ENCODE measurements at places on chromosomes 3 and 15.

- H3K4me3 ChIP-seq: peak overlapping the region; percentile 77
- H3K27me3 ChIP-seq: no peaks in the 10 kb centered on the region
- H3K36me3 ChIP-seq: no peaks in the 10 kb centered on the region
- H3K4me1 ChIP-seq: peaks cover 27% of the 10 kb centered on the region
These were observed 1.9 kb downstream of the LOXL1 start for GRCh38 chr15:73928241-73928579.

GRCh38 chr15:78734451-78735064 is 76.7 kb downstream of the ADAMTS7 start:
- H3K4me1 ChIP-seq: no peaks in the 10 kb centered on the region
- no peak overlapping the region for H3K27ac ChIP-seq
- DNase-seq: no peak
- no peaks in the 10 kb centered on the region for H3K27me3 ChIP-seq
- no peaks in the 10 kb centered on the region for H3K36me3 ChIP-seq
- no peak overlapping the region for H3K4me3 ChIP-seq

DNA sequence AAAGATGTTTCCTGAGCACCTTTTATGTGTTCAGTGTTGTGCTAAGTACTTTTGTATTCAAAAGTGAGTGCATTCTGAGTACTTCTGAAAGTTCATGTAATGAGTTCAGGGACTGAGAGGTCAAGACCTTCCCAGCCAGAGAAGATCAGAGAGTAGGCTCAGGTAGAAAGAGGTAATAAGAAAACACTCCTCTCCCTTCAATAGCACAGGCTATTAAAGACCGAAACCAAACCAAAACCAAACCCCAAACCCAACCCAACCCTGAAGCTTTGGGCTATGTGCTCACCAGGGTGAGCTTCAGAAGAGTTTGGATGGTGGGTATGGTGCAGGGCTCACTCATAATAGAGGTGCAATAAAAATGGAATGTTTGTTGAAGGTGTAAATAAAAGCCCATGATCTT is 76.7 kb upstream of the FAM3D start:
- H3K4me3 ChIP-seq: no peak overlapping the region
- no peak for DNase-seq
- H3K27ac ChIP-seq: no peak overlapping the region
- no peaks in the 10 kb centered on the region for H3K36me3 ChIP-seq
- H3K27me3 ChIP-seq: 0 out of 2 replicates have a peak, but pooled peaks cover 10% of the 10 kb centered on the region

DNA sequence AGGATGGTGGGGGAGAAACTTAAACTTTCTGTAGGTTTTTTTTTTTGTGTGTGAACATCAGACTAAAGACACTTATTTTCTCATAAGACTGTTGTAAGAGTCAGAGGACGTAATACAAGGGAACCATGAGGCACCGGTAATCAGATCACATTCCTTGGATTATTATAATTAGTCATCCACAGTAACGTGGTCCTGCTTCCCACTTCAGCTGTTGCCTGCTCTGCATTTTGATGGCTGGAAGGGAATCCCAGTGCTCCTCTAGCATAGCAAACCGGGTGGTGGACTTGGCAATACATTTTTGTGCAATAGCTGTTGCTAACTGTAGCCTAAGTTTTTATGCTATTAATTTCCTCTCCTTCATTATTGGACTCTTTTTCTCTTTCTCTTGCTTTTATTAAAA is 294.8 kb downstream of the NR2F2 start:
- H3K36me3 ChIP-seq: no peaks in the 10 kb centered on the region
- no peak overlapping the region for H3K4me3 ChIP-seq
- DNase-seq: no peak
- no peaks in the 10 kb centered on the region for H3K4me1 ChIP-seq
- no peak overlapping the region for H3K27ac ChIP-seq

DNA sequence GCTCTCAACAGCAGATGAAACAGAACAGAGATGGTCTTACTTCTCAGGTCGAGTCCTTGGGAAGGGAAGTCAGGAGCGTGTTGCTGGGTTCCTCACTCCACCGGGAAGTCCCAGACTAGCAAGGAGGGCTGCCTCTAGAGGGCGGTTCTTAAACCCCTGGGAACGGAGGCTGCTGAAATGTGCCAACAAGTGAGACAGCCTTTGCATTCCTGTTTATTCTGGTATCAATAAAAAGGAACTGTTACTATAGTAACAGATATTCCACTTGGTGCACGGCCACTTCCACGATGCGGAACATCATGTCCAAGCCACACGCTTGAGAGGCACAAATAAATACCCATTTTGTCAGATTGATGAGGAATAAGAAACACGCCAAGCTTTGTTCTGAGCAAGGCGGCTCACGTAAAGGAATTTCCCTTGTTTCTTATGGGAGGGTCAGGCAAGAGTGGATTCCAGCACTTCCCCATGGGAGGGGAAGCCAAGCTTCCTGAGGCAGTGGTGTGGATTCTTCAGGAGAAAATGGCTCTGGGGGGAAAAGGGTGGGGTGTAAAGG is at the start of gene FAM107A:
Gene FAM107A (minus strand): TSS at position 123 of the 553 bp plus-strand sequence. CDS start 7,531 bp downstream, outside the sequence.
- H3K36me3 ChIP-seq: no peaks in the 10 kb centered on the region
- DNase-seq: no peak
- H3K4me1 ChIP-seq: no peaks in the 10 kb centered on the region
- H3K4me3 ChIP-seq: no peak within 1 kb of the TSS

DNA sequence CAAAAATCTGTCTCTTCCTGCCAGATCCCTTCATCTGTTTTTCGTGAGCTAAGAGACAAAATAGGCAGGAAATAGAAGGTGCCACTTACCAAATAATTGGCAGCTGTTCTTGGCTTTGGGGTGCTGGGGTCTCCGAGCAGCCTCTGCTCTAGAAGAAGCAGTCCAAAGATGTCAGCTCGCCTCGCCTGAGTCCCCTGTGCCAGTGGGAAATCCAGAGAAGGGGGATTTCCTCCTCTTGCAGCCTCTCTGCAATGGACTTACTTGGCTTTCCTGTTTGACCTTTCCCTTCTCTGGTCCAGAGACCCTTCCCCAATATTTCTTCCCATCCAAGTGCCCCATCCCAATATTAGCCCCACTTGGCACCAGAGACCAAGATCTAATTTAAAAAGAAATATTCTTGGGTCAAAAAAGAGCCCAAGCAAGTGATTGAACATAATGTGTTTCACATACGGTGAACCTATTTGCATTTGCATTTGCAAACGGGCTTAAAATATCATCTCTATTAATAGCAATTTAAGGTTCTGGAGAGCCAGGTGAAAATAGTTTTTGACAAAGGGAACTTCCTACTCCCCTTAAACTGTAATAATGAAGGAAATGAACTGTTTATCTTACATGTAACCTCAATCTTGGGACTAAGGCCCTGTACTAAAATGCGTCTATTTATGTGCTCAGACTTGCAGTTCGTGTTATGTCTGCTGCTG is 23.2 kb downstream of the CD86 start:
- H3K4me3 ChIP-seq: no peak overlapping the region
- H3K36me3 ChIP-seq: no peaks in the 10 kb centered on the region
- H3K4me1 ChIP-seq: no peaks in the 10 kb centered on the region
- H3K27ac ChIP-seq: no peak overlapping the region
- DNase-seq: no peak

GRCh38 chr15:38758043-38758442 is 193.4 kb upstream of the RASGRP1 start:
- no peaks in the 10 kb centered on the region for H3K36me3 ChIP-seq
- peaks cover 22% of the 10 kb centered on the region for H3K27me3 ChIP-seq
- no peak for DNase-seq
- no peaks in the 10 kb centered on the region for H3K4me1 ChIP-seq
- no peak overlapping the region for H3K27ac ChIP-seq

- H3K27ac ChIP-seq: no peak overlapping the region
- H3K27me3 ChIP-seq: no peaks in the 10 kb centered on the region
- H3K36me3 ChIP-seq: no peaks in the 10 kb centered on the region
- no peak overlapping the region for H3K4me3 ChIP-seq
These were observed 65.5 kb downstream of the BBX start for GRCh38 chr3:107588217-107588616.

DNA sequence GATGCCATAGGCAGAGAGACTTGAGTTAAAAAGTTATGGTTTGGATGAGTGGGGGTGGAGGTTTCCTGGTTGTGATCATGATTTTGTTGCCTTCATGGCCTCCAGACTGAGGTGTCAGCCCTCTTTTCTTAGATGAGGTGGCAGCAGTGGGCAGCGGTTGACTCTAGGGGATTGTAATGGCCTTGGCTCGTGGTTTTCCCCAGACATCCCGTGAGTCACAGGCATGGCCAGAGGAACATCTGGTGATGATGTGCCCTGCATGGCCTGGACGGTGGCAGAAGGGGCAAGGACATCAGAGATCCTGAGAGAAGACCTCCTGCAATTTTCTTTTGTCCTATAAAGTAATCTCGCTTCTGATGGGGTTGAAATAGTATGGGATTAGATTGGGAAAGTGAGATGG is 12.4 kb downstream of the RETNLB start:
- no peak overlapping the region for H3K27ac ChIP-seq
- no peaks in the 10 kb centered on the region for H3K36me3 ChIP-seq
- no peaks in the 10 kb centered on the region for H3K4me1 ChIP-seq
- H3K27me3 ChIP-seq: no peaks in the 10 kb centered on the region

GRCh38 chr3:146337991-146338390 is 87.1 kb upstream of the PLSCR4 start:
- no peak overlapping the region for H3K27ac ChIP-seq
- no peaks in the 10 kb centered on the region for H3K36me3 ChIP-seq
- no peak overlapping the region for H3K4me3 ChIP-seq
- no peak for DNase-seq

DNA sequence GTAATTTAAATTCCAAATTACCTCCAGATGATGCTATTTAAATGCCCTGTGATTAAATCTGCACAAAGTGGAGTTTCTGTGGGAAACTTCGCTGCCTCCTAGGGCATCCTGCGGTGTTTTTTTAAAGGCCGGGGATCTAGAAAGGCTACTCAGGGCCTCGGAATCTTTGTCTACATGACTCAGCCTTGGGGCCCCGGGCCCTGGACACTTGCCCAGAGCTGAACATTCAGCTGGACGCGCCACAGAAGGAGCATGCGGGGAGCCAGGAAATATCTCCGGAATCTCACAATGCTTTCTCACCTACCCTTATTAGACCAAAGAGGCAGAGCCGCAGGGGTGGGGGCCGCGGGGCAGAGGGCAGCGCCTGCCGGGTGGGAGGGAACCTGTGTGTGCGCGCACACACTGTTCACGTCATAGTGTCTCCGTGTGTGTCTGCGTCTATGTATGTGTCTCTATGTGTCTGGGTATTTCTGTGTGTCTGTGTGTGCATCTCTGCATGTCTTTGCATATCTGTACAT is 145.5 kb upstream of the TPM1 start:
- no peaks in the 10 kb centered on the region for H3K27me3 ChIP-seq
- H3K4me3 ChIP-seq: peak overlapping the region; percentile 38
- peak; percentile 94 for DNase-seq
- no peaks in the 10 kb centered on the region for H3K36me3 ChIP-seq
- H3K4me1 ChIP-seq: peaks cover 52% of the 10 kb centered on the region

DNA sequence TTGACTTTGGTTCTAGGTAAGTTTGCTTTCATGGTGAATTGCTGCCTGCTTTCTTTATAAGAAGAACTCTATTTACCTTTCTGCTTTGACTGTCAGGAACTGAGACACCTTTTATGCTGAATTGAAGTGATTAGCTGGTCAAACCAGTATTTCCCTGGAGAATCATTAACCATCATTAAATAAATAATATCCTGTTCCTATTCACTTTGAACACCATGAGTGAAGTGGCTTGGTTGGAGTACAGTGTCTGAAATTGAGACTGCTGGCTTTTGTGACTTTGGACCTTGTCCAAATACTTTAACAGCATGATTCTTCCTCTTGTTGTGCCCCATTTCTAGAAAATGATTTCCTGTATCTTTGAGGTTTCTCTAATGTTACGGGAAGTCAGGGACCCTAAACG is 5.6 kb upstream of the TMEM62 start:
- peaks cover 32% of the 10 kb centered on the region for H3K4me1 ChIP-seq
- no peak overlapping the region for H3K27ac ChIP-seq

DNA sequence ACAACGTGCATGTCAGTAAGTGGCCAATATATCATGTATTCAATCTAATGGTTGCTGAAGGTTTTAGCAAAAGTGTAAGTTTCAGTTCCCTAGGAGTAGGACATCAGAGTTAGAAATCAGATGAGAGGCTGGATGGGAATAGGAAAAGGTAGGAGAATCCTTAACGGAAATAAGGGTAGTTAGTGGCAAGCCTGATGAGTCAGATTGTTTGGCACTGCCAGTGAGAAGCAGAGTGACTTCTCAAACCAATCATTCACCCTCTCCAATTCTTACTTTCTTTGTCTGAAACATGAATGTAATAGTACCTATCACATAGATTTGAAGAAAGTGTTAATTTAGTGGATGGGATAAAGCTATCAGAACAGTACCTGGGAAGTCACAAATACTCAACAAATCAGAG is 894.0 kb downstream of the NTRK3 start:
- no peak for DNase-seq
- no peaks in the 10 kb centered on the region for H3K36me3 ChIP-seq
- no peaks in the 10 kb centered on the region for H3K4me1 ChIP-seq

GRCh38 chr3:179425075-179425474 is 26.2 kb downstream of the GNB4 start:
- H3K27ac ChIP-seq: no peak overlapping the region
- H3K4me1 ChIP-seq: no peaks in the 10 kb centered on the region
- DNase-seq: no peak
- no peak overlapping the region for H3K4me3 ChIP-seq

- H3K4me1 ChIP-seq: no peaks in the 10 kb centered on the region
- DNase-seq: no peak
- H3K27ac ChIP-seq: no peak overlapping the region
- H3K27me3 ChIP-seq: peaks cover 23% of the 10 kb centered on the region
These were observed 246.4 kb upstream of the LRIG1 start for GRCh38 chr3:66747261-66747660.

- H3K27ac ChIP-seq: no peak overlapping the region
- no peak overlapping the region for H3K4me3 ChIP-seq
- H3K36me3 ChIP-seq: peaks cover 13% of the 10 kb centered on the region
- no peaks in the 10 kb centered on the region for H3K4me1 ChIP-seq
These were observed 31.2 kb downstream of the GOLGB1 start for GRCh38 chr3:121718205-121718846.

All from HCT116 (cell line).